ENCODE measurements at places on chromosomes 2 and 18.

DNA sequence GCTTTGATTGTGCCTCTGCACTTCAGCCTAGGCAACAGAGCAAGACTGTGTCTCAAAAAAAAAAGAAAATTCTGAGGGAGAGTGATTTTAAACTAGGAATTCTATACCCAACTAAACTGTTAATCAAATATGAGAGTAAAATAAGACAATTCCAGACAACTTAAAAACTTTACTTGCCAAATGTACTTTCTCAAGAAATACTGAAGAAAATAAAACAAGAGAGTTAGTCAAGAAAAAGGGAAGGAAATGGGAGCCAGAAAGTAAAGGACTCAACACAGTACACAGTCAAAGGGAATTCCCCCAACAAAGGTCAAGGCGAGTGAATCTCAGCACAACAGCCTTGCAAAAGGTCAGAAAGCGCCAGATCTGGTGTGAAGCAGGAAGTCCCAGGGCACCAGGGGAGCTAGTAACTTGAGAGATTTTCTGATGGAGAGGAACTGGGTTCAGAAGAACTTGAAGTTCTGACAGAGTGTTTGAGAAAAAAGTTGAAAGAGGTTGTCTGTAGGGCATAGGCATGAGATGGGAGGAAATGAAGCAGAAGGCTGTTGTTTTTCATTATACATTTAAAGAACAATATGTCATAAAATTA, 22.6 kb upstream of the TBC1D8 start:
- DNase-seq = no peak

DNA sequence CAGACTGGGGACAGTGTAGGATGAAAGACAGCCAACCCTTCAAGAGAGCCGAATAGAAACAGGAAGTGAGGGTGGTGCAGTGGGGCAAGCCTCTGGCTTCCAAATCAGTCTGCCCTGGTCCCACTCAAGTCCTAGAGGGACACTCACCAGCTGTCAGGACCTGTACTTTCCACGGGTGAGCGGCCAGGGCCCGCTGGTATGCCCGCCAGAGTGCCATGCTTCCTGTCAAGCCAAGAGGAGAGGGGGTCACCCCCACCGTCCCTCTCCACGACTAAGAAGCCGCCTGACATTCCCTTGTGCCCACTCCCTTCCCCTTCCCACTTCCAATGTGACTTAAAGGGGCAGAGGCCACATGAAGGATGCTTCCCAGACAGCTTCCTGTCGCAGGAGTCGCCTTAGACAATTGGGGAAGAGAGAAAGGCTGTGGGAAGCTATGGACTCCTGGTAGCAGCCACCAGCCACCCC, 564 bp downstream of the MPV17 start:
- DNase-seq = peak; percentile 26

DNA sequence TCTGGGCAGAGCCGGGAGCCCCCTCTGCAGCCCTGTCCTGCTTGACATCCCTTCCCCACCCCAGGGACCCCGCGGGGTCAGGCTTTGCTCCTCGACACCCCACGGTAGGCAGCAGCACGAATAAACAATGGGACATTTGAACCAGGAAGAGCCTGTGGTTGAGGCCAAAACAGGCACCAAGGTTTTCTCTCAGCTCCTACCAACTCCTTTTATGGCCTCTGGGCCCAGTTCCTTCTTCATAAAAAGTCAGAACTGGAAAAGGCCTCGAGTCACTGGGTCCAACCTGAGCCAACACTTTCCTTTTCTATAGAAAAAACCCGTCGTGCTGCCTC, 20.6 kb downstream of the TEX44 start:
- DNase-seq = no peak

DNA sequence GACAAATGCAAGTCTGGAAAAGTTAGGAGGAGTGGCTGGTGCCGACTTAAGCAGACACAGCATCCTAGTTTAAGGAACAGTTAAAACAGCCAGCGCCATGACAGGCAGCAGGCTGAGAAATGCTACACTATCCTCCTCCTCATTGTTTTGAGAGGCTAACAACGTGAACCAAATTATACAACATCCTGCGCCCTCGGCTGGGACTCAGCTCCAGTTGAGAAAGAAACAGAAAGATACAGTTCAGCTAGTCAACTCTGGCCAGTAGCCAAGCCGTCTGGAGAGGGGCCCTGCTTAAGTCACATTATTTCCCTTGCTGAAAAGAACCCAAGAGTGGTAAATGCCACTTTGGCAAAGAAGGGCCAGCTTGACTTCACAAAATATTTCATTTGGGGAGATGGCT, 90.2 kb downstream of the BCL11A start:
- no peak for DNase-seq

GRCh38 chr2:199895406-199895805, 15.7 kb upstream of the C2orf69 start:
- peak; percentile 42 for DNase-seq

DNA sequence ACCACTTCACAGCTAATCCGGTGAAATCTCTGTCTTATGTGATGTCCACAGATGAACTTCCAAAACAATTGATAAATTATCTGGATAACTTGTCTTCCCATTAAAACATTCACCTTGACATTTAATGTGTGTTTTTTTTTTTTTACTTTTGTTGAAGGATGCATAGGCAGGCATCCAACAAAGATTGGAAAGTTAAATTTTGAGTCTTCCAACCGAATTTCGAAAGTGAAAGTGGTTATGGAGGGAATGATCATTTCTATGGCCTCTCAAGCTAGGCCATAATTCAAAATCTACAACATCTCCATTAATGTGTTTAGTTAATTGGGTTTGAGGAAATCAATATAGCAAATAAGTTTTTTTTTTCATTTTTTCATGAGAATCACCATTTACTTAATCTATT, 1495.5 kb upstream of the ACVR2A start:
- DNase-seq = no peak

DNA sequence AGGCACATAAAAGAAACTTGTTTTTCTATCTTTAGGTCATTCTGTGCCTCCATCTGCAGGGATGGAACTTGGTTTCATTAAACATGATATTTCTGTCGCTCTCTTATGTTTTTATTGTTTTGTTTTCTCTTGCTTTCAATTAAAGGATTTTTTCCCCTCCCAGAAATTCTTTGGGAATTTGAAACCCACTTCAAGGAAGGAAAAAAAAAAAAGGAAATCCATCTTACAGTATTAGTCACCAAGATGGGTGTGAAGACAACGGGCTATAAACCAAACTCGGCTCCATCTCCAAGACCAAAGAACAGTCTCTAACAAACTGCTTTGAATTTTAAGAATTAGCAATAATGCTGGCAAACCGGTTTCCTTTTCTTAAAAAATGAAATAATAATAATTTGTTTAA, 244.1 kb downstream of the BCL11A start:
- no peak for DNase-seq

GRCh38 chr2:10079870-10080535, at the start of gene CYS1:
TSS of gene CYS1 (minus strand) at chr2:10080411. CDS start at chr2:10080223, 188 bp downstream.
- DNase-seq = peak; percentile 87

DNA sequence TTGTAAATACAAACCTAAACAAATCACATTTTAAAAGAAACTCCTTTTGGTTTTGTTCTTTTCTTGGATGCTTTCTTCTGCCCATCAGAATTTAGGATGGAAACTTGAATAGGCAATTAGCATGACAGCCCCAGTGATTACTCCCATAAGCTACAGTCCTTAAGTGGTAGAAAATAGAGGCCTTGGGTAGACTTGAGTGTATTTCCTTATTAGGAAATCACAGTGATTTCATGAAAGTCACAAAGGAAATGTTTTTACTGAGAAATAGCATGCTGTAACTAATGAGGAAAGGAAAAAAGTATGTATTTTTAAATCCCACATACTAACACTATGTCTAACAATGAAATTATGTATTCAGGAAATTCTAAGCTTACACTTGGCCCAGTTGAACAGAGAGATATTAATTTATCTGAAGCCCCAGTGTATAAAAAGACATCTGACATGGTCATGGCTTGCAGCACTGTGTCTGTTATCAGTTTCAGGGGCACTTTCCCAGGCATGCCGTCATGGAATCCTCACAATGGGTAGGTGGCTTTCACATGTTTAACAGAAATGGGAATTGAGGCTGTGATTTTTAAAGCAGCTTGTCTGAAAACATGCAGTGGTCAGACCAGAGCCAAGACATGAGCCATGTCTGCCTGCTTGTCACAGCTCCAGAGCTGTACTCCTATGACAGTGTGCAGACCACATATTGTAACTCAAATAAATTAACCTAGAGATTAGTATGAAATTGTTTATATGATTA, 79.7 kb upstream of the TRIB2 start:
- no peak for DNase-seq

DNA sequence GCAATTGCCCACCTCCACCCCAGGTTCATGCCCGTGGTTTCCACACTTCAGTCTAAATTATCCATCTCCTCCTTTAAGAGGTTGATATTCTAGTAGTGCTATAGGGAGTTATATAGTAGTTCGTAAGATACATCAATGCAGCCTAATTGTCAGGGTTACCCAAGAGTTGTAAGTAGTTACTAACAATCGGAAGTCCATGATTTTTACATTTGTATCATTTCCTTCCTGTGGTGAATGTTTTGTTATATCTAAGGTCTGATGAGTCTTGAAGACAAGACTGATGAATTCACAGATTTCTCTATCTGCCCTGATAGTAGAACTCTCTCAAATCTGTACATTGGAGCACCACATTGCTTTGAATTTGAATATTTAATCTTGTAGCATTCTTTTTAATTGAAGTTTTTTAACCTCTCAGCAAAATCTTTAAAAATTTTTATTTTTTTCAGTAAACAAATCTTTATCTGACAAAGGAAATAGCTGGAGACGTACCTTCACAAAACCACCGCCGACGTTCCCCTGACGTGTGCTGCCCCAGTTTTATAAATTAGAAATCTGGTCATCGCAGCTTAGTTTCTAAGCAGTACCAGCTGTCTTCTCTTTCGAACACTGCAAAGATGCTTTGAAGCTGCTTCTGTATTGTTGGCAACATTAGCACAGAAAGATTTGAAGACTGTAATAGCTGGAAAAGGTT, 264.5 kb downstream of the SOCS6 start:
- DNase-seq = no peak

DNA sequence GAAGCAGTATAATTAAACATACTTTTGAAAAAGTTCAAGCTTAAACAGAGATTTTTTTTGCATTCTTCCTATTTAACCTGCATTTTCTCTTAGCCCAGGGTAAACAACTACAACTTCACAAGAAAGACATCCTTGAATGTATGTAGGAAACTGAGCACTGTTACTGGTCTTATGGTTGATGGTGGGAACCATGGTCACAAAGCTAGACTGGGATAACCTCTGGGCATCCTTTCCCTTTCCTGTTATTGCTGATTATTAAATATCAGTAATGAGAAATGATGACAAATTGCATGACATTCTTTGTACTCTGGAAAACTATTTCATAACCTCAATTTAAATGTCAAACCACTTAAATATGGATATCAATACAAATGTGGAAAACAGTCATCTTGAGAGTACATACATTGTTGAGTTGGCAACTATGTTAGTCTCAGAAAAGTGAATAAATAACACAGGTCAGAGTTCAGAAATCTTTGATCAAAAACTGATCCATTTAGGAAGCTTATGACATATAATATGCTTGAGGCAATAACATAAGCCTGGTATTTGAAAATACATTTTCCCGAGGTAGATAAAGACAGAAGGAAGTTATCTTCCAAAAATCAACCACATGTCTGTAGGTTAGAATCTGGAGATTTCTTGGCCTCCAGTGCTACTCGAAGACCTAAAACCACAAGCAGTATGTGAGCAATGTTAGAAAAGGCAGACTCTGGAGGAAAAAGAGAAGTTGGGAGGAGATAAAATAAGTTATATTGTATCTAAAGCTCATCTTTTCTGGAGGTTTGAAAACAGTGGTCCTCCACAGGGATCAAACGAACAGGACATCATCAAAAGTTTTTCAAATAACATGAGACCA, 65.2 kb upstream of the ST8SIA5 start:
- DNase-seq = no peak

- no peak for DNase-seq
Observed at GRCh38 chr18:42586601-42587000, 528.9 kb downstream of the RIT2 start.

GRCh38 chr2:215653344-215654030, 217.6 kb upstream of the FN1 start:
- DNase-seq = no peak

DNA sequence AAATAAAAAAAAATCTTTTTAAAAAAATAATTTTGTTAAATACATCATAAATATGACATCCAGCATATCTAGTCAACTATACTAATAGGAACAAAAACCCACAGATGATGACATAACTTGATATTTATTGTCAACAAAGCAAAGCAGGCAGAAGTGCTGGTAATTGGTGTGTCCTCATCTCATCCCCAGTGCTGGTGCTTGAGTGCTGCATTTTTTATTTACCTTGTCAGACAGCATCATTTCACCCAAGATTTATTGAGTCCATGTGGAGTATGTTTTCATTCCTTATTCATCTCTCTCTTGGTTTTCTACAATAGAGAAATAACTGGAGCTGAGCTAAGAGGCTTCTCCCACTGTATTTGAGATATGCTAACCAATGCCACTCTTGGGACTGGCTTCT, 191.6 kb upstream of the SLC14A2 start:
- no peak for DNase-seq

DNA sequence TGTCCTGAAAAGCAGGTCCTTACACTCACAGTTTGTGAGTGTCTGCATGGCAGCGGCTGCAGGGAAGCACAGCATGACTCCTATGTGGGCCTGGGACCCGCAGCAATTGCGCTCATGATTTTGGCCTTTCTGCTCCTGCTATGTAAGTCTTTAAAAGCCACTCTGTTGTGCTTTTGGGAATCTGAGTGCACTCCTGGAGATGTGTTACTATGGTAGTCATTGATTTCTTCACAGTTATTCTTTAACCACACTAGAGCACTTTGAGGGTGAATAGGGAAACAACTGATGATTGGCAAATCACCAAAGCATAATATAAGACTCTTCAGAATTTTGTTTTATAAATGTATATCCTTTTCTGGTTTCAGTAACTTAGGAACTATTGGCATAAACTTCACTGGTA, 40.9 kb downstream of the DSG2 start:
- DNase-seq = no peak

- DNase-seq = peak; percentile 48
Observed at GRCh38 chr18:49560624-49561288, 1.1 kb upstream of the LIPG start.

DNA sequence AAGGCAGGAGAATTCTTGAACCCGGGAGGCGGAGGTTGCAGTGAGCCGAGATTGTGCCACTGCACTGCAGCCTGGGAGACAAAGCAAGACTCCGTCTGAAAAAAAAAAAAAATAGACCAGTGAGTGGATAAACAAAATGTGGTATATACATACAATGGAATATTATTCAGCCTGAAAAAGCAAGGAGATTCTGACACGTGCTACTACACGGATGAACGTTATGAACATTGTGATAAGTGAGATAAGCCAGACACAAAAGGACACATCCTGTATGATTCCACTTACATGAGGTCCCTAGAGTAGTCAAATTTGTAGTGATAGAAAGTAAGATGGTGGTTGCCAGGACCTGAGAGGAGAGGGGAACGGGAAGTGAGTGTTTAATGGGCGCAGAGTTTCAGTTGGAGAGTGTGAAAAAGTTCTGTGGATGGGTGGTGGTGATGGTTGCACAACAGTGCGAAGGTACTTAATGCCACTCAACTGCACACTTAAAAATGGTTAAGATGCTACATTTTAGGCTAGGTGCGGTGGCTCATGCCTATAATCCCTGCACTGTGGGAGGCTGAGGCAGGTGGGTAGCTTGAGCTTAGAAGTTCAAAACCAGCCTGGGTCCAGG, 38.3 kb downstream of the NIFK start:
- DNase-seq = no peak
